ENCODE measurements at places on chromosomes 1 and 21.

DNA sequence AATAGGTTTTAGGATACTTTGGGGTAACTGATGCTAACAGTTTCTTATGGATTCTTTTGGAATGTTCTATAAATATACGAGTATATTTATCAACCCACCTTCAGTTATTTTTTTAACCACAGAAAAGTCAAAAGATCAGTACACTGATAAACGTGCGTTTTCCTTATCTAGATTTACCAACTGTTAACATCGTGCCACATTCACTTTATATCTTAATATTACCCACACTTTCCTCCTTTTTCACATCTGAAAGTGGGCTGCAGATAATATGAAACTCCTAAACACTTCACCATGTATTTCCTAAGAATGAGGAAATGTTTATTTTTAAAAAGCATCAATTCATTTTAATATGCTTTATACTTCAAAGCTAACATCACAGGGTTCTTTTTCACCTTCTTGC lies 7.7 kb downstream of the ATF6 start:
- no peak for DNase-seq

- no peak for DNase-seq
Measured at GRCh38 chr1:8429549-8430110, 111.7 kb downstream of the SLC45A1 start.

DNA sequence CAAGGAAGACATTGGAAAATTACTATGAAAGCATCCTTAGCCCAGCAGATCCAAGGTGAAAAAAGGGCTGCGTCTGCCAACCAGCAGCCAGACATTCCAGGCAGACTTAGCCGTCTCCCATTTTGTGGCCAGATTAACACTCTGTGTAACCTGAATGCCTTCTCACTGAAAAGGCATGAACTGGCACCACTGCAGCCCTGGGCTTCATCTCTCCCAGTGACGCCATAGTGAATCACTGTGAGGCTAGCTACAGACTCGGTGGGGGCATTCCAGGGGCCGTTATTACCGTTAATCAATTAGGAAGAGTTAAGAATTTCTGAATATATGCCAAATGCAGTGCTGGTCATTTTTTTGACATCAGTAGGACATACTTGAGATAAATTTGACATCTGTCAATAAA lies 627.4 kb downstream of the LMO4 start:
- peak; percentile 95 for DNase-seq

DNA sequence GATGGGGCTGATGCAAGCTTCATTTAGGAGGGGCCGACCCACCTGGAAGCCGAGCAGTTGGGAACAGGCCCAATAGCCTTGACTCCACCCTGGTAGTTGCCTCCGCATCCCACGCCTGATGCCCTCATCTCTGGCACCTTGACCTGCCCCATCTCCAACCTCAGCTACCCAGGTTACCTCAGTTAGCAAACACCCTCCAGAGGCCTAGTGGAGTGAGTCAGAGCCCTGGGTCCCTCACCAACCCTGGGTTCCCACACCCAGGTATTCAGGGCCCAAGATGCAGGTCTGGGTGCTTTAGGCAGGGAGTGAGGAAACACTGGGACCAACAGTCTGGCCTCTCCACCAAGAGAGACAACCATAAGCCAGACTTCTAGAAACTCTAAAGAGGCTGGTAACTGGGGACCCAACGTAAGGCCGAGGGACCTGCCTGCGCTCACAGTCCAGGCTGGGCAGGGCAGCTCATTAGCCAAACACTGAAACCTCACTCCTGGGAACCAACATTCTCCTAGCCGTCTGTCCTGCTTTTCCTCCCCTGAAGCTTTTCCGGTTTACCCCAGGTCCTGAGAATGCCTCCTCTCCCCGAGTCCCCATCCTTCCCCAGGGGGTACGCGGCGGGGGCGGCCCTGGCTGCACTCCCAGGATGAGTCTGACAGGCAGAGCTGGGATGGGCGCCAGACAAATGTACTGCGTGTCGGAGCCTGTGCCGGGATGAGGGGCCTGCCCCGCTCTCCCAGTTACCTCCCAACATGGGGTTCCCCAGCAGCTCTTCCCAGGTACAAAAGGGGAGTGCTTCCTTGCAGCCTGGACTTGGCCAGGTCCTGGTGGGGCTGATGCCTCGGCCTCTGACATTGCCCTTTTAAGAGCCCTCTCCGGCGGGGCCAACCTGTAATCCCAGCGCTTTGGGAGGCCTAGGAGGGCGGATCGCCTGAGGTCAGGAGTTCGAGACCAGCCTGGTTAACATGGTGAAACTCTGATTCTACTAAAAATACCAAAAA lies 8.9 kb upstream of the CELSR2 start:
- DNase-seq = peak; percentile 74

DNA sequence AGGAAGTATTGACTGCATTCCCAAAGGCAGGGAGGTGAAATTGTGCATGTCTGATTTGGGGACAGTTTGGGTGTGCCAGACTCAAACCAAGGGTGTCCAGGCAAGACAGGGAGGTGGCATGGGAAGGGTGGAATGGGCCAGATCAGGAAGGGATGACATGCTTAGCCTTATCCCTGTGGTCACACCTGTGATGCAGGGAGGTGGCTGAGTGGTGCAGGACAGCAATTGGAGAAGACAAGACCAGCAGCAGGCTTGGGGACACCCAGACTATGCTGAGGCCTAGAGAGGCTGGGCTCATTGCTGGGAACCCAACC lies 4.0 kb downstream of the FOXO6 start:
- DNase-seq = no peak

GRCh38 chr1:245026247-245026646 lies 128.5 kb upstream of the KIF26B start:
- no peak for DNase-seq

GRCh38 chr1:154698320-154699096 lies 90.5 kb upstream of the ADAR start:
- DNase-seq = no peak

DNA sequence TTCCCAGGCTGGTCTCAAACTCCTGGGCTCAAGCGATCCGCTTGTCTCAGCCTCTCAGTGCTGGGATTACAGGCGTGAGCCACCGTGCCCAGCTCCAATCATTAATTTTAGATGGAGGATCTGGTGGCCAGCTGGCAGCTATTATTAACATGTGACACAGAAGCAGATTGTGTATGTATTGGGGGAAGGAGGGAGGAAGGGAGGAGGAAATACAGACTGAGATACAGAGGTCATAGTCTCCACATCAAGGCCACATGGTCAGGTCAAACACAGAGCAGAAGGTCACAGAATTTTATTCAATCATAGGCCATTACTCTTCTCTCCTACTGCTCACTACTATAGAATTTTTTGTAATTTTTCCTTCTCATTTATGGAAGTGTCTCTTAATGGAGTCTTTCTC lies 57.9 kb upstream of the ADORA3 start:
- DNase-seq = no peak

DNA sequence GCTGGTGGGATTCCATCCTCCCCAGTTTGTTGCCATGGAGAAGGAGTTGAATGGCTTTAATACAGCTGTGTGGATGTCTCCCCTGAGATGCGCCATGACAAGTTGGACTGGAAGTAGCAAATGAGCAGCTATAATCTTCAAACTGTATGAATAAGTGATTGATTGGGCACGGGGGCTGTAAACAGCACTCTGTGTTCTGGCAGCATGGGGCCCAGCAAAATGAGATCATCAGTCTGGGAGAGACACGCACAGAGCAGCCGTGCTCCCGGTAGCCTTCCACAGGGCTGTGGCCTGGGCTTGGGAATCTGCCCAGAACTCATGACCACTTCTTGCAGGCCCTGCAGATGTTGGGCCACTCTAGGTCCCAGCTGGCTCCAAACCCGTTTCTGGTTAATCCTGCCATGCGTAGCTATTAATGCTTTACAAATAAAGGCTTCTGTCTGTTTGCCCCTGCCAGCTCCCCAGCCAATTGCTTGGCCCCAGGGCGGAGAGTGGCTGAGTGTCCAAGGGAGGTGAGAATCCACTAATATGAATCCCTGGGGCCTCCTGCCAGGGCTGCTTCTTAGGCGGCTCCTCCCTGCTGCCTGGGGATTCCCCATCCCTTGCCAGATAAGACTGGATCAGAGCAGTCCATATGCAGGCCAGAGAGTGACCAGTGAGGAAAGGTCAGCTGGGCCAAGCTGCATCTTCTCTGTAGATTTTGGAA lies 642.9 kb downstream of the AJAP1 start:
- DNase-seq = peak; percentile 8

- DNase-seq = no peak
Measured at GRCh38 chr21:16634515-16634914, 878.3 kb upstream of the CXADR start.

DNA sequence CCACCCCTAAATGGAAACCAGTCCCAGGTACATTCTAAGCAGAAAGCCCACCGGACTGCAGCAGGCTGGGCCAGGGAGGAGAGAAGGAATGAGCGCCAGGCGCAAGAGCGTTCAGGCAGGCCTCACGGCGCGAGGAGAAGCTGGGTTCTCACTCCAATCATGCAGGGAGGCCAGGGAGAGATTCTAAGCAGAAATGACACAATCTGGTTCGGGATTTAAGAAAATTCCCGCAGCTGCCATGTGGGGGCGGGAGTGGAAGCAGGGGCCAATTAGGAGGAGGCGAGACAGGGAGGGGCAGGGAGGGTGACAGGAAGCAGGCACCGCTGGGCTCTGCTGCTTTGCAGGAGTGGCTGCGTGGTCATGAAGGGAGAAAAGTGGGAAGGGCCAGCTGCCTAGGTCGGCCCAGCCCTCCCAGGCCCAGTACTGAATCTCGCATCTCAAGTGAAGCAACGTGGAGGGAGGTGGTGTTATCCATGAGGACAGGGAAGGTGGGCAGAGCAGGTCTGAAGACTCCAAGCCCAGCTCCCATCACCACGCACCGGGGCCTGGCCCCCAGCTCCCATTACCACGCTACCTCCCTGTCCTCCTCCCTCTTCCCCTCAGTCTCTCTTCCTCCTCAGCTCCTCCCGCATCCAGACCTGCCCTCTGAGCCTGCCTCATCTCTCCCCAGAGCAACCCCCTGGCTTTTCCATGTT lies 11.8 kb downstream of the NPHP4 start:
- no peak for DNase-seq

DNA sequence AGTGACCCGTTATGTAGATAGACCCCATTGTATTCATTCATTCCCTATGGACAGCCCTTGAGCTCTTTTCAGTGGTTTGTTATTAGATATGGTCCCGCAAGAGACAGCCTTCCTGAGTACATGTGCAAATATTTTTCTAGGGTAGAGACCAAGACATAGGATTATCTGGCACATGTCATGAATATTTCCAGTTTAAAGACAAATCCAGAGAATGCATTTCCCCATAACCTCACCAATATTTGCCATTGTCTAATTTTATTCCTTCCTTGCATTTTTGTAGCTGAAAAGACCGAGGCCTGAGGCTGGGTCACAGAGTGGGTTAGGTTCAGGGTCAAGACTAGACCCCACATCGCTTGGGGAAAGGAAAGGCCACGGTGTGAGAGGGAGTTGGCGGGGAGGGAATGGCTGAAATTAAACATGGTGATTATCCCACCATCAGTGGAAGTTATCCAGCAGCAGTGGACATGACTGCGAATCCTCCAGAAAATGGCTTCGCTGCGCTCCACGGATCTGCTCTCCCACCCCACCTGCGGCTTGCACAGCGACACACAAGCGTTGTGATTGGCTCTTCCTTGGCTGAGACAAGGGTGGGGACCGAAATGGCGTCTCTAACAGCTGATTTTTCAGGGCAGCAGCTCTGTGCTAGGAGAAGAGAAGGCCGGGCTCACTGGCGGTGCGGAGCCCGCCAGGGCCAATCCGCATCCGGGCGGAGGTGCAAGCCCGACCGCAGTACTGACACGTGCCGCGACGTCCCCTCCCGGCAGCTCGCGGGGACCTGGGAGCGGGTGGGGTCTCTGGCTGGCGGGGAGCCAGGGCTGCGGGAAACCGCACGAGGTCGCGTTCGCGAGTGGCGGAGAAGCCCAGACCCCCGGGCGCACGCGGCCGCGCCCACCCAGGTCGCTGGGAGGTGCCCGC lies 16.1 kb upstream of the STMN1 start:
- peak; percentile 67 for DNase-seq

DNA sequence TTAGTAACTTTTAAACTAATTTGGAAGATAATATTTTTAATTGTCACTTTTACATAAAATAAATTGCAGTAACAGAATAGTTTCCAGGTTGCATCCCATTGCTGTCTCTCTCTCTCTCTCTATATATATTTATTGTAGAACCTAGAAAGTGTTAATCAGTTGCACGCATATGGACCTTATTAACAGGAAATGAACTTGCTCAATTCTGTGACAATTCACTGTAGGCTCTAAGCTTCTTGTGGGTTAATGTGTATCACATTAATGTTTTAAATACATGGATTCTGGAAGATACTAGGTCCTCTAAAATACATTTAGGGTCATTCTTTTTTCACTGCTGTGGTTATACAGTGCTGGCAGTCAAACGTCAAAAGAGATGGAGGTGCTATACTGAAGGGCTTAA lies 33.1 kb downstream of the LRRC71 start:
- DNase-seq = no peak

- no peak for DNase-seq
Measured at GRCh38 chr1:37233606-37234005, 199.3 kb upstream of the GRIK3 start.

DNA sequence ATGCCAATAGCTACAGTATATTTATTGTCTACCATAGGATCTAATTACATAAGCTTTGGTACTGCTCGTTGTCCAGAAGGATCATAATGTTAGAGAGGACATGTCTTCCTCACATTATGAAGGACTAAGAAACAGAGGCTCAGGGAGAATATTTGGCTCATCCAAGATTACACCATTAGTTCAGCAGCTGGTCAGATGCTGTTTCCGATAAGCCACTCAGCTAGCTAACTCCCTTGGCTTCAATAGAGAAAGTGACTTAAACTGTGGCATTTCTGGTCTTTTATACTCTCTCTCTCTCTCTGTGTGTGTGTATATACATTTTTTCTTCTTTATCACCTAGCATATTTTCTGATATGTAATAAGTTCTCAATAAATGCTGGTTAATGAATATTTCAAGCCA lies 70.4 kb downstream of the DDR2 start:
- no peak for DNase-seq

DNA sequence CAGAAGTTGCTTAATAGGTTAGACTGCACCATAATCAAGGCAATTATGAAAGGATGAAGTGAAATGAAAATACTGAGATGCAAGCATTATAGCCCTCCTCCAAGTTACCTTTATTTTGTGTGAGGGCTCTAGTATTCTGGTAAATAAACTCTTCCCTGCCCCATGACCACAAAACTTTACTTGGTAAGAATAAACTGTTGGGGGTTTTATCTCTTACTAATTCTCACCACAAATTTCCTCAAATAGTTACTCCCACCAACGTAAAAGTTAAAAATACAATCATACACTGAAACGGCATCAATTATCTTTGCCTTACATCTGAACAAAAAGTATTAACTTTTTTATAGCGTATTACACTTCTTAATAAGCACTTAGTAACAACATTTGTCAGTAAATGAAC lies 29.5 kb downstream of the C21orf91 start:
- no peak for DNase-seq

DNA sequence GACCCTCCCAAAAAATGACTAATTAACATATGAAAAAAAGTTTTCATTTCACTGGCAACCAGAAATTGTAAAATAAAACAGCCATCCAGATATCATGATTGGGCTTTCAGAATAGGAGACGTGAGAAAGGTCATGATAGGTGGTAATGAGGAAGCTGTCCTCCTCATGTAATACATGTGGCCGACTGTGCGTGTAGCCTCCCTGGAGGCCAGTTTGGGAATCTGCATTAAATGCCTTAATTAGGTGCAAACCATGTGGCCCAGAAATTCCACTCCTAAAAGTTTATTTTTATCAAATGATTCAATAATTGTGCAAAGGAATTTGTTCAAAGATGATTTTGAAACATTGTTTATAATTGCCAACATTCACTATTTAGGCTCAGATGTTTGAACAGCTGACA lies 127.6 kb upstream of the C1orf105 start:
- DNase-seq = no peak

- peak; percentile 87 for DNase-seq
Measured at GRCh38 chr1:157045250-157046218, at the start of gene ARHGEF11. Gene ARHGEF11, minus strand, starts transcription at chr1:157045742. Its CDS starts 1,412 bp downstream, at chr1:157044330.
